ENCODE measurements at places on chromosomes 5 and 9. TPM values are rescaled to one million over a fixed set of nuclear protein-coding genes. Genes with fewer than 3 reads are reported as not detected.

DNA sequence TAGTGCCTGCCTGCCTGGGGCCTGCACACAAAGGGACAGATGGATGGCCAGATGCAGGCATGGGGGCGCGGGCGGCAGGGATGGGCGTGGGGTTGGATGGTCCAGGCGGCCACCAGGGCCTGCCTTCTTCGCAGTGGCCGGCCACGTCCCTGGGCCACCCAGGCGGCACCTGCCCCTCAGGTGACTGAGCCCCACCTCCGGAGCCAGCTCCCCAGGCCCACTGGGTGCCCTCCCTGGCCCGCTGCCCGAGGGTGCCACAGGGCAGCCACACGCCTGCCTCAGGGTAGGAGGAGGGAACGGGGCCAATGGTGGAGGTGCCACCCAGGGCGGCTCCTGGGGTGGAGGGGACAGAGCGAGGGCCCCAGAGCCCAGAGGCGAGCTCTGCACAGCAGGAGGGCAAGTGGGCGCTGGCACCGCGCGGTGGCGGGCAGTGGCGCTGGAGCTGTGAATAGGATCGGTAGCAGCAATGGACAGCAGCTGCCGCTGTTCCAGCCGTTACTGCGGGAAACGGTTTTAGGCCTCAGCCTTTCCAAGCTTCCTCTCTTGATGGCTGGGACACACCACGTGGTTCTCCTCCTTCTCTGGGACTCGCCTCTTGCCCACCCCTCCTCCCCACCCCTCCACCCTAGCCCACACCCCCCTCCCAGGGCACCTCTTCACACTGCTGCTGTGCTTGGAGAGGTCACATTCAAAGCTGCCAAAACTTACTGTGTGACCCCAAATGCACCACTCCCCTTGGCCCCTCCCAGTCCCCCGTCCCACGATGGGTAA lies 19.1 kb downstream of the LHX3 start:
- no peak for DNase-seq

DNA sequence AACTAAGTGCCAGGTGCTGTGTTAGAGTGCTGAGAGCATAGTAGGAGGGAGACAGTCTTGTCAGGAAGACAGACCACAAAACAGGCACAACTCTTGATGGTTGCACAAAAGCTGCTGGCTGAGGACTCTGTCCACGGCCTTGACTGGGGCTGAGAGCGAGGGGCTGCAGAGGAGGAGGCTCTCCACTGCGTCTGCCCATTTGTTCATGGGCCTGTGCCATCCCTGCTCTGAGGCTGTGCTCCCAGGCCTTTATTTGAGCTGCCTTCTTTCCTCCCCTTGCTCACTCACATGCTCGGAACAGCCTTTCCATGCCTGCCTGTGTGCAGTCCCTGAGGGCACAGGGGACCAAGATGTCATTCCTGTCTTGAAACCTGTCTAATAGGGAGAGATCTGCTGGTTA lies 147.8 kb downstream of the CACNA1B start:
- no peak for DNase-seq

DNA sequence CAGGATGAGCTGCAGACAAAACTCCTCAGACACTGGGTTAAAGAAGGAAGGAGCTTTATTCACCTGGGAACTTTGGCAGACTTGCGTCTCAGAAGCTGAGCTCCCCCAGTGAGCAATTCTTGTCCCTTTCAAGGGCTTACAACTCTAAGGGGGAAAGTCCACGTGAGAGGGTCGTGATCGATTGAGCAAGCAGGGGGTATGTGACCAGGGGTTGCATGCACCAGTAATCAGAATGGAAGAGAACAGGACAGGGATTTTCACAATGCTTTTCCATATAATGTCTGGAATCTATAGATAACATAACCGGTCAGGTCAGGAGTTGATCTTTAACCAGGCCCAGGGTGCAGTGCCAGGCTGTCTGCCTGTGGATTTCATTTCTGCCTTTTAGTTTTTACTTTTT lies 202.8 kb upstream of the MRPS30 start:
- DNase-seq: no peak

DNA sequence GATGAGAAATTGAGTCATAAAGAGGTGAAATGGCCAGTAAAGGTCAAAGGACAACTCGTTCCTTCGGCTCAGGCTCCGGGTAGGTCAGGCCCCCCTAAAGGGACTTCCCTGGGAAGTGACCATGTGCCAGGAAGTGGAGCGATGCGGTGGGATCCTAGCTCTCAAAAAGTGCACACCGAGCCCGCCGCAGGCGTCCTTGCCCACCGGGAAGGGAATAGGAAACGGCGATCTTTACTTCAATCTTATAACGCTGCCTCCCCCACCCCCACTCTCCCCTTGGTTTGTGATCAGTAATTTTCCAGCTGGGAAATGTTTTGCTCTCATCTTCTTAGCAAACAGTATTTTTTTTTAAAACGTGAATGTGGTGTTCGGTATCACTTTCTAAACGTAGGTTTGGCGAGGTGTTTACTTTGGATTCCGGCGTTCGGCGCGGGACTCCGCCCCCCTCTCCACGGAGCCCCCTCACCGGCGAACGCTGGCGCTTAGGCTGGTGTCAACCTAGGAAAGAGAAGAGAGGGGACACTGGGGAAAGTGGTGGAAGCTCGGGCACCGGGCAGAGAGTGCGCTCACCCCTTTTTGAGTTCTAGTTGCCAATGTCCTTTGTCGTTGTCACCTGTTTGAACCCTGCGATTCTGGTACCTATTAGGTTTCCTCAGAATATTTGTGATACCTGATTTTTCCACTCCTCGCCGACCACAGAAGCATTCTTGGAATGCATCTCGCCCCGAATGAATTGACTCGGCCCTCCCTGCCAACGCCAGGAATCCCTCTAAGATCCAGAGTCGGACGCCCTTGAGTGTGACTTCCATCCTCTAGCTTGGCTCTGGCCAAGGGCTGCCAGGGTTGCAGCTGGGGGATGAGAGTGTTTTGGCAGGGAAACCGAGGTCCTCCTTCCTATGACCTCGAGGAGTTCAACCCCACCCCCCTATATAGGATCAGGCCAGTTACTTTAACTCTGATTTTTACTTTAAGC lies 1.8 kb upstream of the KLF4 start:
- DNase-seq: no peak

GRCh38 chr9:99486684-99487083 lies 264.6 kb downstream of the SEC61B start:
- no peak for DNase-seq

DNA sequence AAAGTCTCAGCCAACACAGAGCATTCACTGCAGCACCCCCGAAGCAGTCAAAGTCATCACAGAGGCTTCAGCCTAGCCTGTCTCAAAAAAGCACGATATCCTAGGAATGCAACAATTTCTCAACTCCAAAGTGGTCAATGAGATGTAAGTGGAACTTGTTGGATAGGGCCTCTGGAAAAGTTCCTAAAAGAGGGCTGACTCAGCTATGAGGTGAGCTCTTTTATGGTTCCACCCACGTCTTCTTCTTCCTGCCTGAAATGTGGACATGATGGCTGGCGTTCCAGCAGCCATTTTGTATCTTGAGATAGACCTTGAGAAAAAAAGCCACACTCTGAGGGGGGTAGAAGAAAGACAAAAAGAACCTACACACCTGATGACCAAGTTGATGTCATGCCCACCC lies 32.5 kb upstream of the TRIO start:
- DNase-seq: no peak

DNA sequence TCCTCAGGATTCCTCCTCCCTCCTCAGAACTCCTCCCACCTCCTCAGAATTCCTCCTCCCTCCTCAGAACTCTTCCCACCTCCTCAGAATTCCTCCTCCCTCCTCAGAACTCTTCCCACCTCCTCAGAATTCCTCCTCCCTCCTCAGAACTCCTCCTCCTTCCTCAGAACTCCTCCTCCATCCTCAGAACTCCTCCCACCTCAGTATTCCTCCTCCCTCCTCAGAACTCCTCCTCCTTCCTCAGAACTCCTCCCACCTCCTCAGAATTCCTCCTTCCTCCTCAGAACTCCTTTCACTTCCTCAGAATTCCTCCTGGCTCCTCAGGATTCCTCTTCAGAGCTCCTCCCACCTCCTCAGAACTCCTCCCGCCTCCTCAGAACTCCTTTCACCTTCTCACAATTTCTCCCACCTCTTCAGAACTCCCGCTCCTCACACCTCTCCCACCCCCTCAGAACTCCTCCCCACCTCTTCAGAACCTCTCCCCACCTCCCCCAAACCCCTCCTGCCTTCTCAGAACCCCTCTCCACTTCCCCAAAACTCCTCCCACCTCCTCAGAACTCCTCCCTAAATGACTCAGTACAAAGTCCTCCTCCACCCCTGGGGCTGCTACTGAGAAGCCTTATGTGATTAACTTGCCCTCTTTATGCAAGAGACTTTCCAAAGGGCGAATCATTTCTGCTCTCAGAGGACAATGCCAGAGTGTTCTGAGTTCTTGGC lies 23.2 kb downstream of the SLC46A2 start:
- no peak for DNase-seq

GRCh38 chr5:132407970-132408369 lies 38.5 kb downstream of the SLC22A5 start:
- DNase-seq: no peak

GRCh38 chr9:79431019-79431679 lies 140.6 kb upstream of the TLE4 start:
- DNase-seq: no peak

Gene F2RL1
- total RNA-seq: 1.2 TPM

Gene PCDHGA9
- 6.9 TPM for total RNA-seq

Gene FOXD4L6
- 0.82 TPM for total RNA-seq

Measured in frontal cortex (tissue), 4 donors.